ENCODE measurements at places on chromosomes 4 and X. TPM values are rescaled to one million over a fixed set of nuclear protein-coding genes. Genes with fewer than 3 reads are reported as not detected.

Gene F9
- not detected for total RNA-seq

Gene MGAT4D
- total RNA-seq = not detected

Gene DRD5
- not detected for total RNA-seq

- H3K27me3 ChIP-seq = no peaks in the 10 kb centered on the region
- no peak overlapping the region for H3K27ac ChIP-seq
- no peak overlapping the region for H3K4me3 ChIP-seq
- no peaks in the 10 kb centered on the region for H3K4me1 ChIP-seq
- DNase-seq = no peak
- no peaks in the 10 kb centered on the region for H3K36me3 ChIP-seq
These were observed 38.0 kb downstream of the RADX start for GRCh38 chrX:106649523-106650428.

GRCh38 chrX:70096052-70096451, 33.8 kb downstream of the OTUD6A start:
- no peaks in the 10 kb centered on the region for H3K36me3 ChIP-seq
- H3K27me3 ChIP-seq = no peaks in the 10 kb centered on the region
- no peak for DNase-seq
- no peaks in the 10 kb centered on the region for H3K4me1 ChIP-seq
- no peak overlapping the region for H3K27ac ChIP-seq

GRCh38 chr4:82678051-82678450, 116.3 kb upstream of the TMEM150C start:
- no peaks in the 10 kb centered on the region for H3K4me1 ChIP-seq
- H3K4me3 ChIP-seq = no peak overlapping the region
- H3K27ac ChIP-seq = no peak overlapping the region
- no peaks in the 10 kb centered on the region for H3K27me3 ChIP-seq
- H3K36me3 ChIP-seq = no peaks in the 10 kb centered on the region
- no peak for DNase-seq

- no peaks in the 10 kb centered on the region for H3K36me3 ChIP-seq
- peak; percentile 5 for DNase-seq
- no peaks in the 10 kb centered on the region for H3K4me1 ChIP-seq
These were observed 14.3 kb downstream of the DCAF8L1 start for GRCh38 chrX:27966955-27967354.

DNA sequence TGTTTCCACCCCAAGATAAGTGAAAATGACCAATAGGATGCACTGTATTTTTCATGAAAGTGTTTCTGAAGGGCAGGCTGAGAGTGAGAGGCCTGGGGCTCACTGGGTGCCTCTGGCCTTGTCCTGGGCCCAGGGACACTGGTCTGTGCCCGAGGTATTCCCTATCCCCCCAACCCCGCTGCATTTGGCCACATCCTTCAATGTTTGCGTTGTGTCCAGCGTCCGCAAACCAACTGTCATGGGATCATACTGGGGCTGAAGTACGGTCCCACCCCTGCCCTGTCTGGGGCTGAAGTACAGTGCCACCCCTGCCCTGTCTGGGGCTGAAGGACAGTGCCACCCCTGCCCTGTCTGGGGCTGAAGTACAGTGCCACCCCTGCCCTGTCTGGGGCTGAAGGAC, 22.0 kb upstream of the MSANTD1 start:
- H3K27me3 ChIP-seq = no peaks in the 10 kb centered on the region
- no peak overlapping the region for H3K4me3 ChIP-seq
- H3K4me1 ChIP-seq = no peaks in the 10 kb centered on the region
- H3K36me3 ChIP-seq = peaks cover 41% of the 10 kb centered on the region

- no peaks in the 10 kb centered on the region for H3K4me1 ChIP-seq
- peak overlapping the region; percentile 7 for H3K27ac ChIP-seq
- H3K36me3 ChIP-seq = peaks cover 20% of the 10 kb centered on the region
These were observed 6.4 kb downstream of the ELK1 start for GRCh38 chrX:47643926-47644325.

- H3K27me3 ChIP-seq = no peaks in the 10 kb centered on the region
- DNase-seq = no peak
- H3K36me3 ChIP-seq = no peaks in the 10 kb centered on the region
- H3K4me1 ChIP-seq = peaks cover 5% of the 10 kb centered on the region
These were observed 43.3 kb downstream of the LUZP4 start for GRCh38 chrX:115332832-115333231.

DNA sequence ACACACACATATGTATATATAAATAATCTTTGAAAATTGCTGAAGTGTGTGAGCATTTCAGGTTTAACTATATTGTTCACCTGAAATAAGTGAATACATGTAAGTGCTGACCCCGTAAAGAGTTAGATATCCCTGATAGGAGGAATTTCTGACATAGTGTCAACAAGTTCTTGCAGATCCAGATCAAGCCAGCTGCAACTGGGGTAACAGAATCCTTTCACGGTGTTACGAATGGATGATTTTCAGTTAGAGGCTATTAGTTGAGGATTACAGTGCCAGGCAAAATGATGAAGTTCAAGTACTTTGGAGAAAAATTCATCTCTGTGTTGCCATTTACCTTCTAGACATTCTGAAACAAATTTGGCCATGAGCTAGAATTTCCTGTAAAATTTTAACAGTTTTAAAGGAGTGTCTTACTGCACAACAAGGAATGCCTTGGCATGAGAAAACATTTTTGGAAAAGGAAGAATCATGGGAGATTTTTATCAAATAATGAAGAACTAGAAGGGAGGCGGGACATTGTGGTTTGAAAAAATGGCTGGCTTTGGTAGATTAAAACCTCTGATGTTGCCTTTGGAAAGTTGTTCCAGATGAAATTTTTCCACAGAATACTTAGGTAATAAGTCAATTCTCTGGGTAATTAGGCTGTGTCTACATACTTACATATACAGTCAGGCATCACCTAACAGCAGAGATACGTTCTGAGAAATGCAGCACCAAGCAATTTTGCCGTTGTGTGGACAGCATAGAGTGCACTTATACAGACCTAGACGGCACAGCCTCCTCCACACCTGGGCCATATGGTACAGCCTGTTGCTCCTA, 84.4 kb upstream of the FAT1 start:
- no peaks in the 10 kb centered on the region for H3K36me3 ChIP-seq
- DNase-seq = no peak
- peaks cover 19% of the 10 kb centered on the region for H3K4me1 ChIP-seq

- no peaks in the 10 kb centered on the region for H3K36me3 ChIP-seq
- H3K27ac ChIP-seq = no peak overlapping the region
- H3K27me3 ChIP-seq = no peaks in the 10 kb centered on the region
- no peak for DNase-seq
These were observed 35.3 kb downstream of the CXCL1 start for GRCh38 chr4:73904491-73904890.

DNA sequence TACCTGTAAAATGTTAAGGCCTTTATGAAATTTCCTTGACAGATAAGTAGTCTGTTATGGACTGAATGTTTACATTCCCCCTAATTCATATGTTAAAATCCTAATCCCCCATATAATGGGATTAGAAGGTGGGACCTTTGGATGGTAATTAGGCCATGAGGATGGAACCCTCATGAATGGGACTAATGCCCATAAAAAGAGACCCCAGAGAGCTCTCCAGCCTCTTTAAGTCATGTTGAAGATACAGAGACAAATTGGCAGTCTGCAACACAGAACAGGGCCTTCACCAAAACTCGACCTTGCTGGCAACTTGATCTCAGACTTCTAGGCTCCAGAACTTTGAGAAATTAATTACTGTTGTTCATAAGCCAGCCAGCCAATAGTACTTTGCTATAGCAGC, 1344.5 kb upstream of the PCDH7 start:
- no peak overlapping the region for H3K4me3 ChIP-seq
- H3K36me3 ChIP-seq = no peaks in the 10 kb centered on the region
- no peak overlapping the region for H3K27ac ChIP-seq
- H3K4me1 ChIP-seq = peaks cover 4% of the 10 kb centered on the region
- DNase-seq = peak; percentile 66

- H3K4me1 ChIP-seq = no peaks in the 10 kb centered on the region
- no peak overlapping the region for H3K4me3 ChIP-seq
- DNase-seq = no peak
- H3K36me3 ChIP-seq = no peaks in the 10 kb centered on the region
- H3K27me3 ChIP-seq = no peaks in the 10 kb centered on the region
- no peak overlapping the region for H3K27ac ChIP-seq
These were observed 483.7 kb upstream of the INTU start for GRCh38 chr4:127149086-127149485.

DNA sequence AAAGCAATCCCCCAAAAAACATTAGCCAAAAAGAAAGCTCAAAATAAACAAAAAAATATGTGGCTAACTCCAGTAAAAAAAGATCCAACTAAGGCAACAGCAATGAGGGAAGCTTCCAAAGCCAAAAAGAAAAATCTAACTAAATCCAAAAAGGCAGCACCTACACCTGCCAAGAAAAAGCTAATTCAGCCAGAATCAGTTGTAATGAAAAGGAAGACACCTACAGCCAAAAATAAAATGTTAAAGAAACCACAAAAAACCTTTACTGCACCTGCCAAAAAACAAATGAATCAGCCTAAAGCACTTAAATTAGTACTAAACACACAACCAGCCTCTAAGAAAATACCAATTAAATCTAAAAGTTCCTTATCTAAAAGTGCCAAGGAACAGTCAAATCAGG, 37.2 kb upstream of the CABS1 start:
- H3K36me3 ChIP-seq = no peaks in the 10 kb centered on the region
- no peaks in the 10 kb centered on the region for H3K4me1 ChIP-seq
- no peak for DNase-seq
- H3K27ac ChIP-seq = no peak overlapping the region

DNA sequence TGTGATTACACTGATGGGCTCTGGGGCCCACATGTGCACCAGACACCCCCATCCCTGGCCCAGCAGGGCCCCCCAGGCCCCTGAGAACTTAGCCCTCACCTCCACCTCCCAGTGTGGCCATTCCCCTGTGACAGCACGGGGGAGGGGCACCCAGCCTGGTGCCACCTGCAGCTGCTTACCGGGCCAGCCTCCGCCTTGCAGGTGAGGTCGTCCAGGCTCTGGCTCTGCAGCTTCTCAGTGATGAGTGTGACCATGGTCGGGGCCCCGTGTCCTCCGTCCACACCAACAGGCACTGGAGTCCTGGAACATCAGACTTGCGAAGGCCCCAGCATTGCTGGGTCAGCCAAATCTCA, 15.6 kb downstream of the FAM53A start:
- H3K27me3 ChIP-seq = no peaks in the 10 kb centered on the region
- no peaks in the 10 kb centered on the region for H3K36me3 ChIP-seq
- H3K4me1 ChIP-seq = no peaks in the 10 kb centered on the region
- no peak overlapping the region for H3K4me3 ChIP-seq

- H3K4me3 ChIP-seq = no peak overlapping the region
- no peaks in the 10 kb centered on the region for H3K4me1 ChIP-seq
- peak; percentile 12 for DNase-seq
- H3K27me3 ChIP-seq = no peaks in the 10 kb centered on the region
- no peaks in the 10 kb centered on the region for H3K36me3 ChIP-seq
- H3K27ac ChIP-seq = no peak overlapping the region
These were observed 18.1 kb downstream of the CCNQ start for GRCh38 chrX:153580700-153581386.

DNA sequence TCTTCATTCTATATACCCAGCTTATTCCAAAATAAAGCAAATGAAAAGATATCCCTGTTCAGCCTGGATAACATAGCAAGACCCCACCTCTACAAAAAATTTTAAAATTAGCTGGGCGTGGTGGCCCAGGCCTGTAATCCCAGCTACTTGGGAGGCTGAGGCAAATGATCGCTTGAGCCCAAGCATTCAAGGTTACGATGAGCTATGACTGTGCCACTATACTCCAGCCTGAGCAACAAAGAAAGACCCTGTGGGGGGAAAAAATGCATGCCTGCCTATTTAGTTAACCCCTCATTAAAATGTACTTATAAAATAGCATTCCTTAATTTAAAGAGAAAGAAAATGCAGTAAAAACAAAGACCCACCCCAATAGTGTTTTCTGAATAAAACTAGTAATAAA, 9.3 kb downstream of the PRSS12 start:
- H3K27ac ChIP-seq = no peak overlapping the region
- H3K4me3 ChIP-seq = no peak overlapping the region
- no peaks in the 10 kb centered on the region for H3K4me1 ChIP-seq
- DNase-seq = no peak
- H3K27me3 ChIP-seq = no peaks in the 10 kb centered on the region

- no peak overlapping the region for H3K4me3 ChIP-seq
- H3K4me1 ChIP-seq = peaks cover 8% of the 10 kb centered on the region
- no peaks in the 10 kb centered on the region for H3K27me3 ChIP-seq
- peak overlapping the region; percentile 60 for H3K27ac ChIP-seq
- peak; percentile 75 for DNase-seq
These were observed 75.1 kb upstream of the USP9X start for GRCh38 chrX:41009850-41010846.

- no peak for DNase-seq
- H3K27me3 ChIP-seq = no peaks in the 10 kb centered on the region
- no peak overlapping the region for H3K4me3 ChIP-seq
- no peaks in the 10 kb centered on the region for H3K4me1 ChIP-seq
- no peak overlapping the region for H3K27ac ChIP-seq
These were observed 68.8 kb downstream of the TECRL start for GRCh38 chr4:64340218-64341110.
